Activated naive CD4-positive, alpha-beta T cell treated with anti-CD3 and anti-CD28 coated beads, Interleukin-2, amount 50 U/mL, for 16 hours (primary cell): ENCODE measurements at places on chromosomes 12 and 14.

DNA sequence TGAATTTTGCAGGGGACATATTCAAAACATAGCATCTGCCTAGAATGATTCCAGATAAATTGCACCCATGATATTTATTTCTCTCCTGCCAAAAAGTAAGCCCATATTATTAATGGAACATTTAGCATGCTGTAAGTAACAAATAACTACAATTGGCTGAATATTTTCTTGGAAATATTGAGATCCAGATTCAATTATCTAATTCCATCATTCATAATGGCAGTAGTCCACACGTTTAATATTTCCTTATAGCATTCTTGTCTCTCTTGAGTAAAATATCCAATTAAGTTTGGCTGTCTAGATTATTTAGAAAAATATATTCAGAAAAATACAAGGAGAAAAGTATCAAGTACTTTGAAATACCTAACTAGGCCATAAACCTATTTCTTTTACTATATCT lies 157.5 kb downstream of the FLRT2 start:
- DNase-seq, result no peak

GRCh38 chr12:59173695-59174094 lies 253.4 kb upstream of the LRIG3 start:
- no peak for DNase-seq

DNA sequence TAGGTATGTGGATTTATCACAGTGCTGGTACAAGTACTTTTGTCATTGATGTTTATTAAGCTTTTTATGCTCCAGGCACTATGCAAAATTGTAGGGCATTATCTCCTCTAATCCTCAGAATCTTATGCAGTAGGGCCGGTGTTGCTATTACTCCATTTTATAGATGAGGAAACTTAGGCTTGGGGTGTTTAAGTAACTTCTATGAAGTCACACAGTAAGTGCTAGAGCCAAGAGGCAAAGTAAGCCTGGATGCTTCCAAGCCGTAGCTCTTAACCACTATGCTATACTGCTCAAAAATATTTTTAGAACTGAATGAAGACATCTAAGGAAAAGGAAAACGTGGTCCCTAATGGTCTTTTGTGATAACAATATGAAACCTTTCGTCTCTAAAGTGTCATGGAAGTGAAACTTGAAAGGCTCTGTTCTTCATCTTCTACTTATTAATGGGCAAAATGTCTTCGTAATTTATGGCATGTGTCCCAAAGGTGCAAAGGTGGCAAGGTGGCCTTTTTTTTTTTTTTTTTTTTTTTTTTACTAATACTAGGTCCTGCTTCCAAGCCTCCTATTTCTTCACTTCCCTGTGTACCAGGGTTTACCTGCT lies 85.2 kb downstream of the ETV6 start:
- no peak for DNase-seq

DNA sequence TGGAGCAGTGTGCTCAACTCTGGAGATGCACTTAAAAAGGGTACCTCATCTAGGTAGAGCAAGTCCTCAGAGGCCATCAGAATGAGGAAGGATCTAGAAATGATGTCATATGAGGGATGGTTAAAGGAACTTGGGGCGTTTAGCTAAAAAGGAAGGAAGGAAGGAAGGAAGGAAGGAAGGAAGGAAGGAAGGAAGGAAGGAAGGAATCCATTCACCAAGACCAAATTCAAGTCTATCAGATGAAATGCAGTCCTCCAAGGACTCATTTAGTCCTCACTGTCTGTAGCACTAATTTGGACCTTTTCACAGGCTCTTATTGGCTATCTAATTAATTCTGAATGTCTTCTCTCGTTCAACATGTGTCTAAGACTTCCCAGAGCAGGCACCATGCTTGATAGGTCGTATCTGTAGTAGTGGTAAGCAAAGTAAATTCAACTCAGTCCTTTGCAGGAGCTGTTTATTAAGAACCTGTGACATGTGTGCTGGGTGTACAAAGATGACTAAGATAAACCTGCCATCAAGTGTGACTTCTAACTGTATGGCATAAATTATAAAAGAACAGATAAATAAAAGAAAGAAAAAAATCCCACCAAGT lies 63.5 kb downstream of the LLPH start:
- DNase-seq, result no peak

- DNase-seq, result no peak
Observed at GRCh38 chr12:104653730-104654664, 197.2 kb downstream of the CHST11 start.

DNA sequence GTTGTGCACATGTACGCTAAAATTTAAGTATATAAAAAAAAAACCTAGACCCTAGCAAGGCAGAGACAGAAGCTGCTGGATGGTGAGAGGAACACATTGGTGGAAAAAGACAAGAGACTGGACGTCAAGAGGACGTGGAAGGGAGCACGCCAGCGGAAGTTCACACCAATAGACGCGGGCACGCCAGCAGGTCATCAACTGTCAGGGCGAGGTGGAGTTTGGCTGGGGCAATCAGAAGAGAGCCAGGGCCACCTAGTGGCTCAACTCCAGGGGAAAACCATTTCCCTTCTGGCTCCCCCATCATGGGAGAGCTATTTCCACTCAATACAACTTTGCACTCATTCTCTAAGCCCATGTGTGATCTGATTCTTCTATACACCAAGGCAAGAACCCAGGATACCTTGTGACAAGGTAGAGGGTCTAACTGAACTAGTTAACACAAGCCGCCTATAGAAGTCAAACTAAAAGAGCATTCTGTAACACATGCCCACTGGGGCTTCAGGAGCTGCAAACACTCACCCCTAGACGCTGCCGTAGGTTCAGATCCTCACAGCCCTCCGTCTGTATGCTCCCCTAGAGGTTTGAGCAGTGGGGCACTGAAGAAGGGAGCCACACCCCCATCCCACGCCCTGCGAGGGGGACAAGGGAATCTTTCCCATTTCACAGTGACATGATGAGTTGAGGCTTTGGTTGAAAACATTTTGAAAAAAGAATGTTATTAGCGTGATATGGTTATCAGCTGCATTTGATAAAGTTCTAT lies 702.7 kb downstream of the TMTC2 start:
- no peak for DNase-seq

- no peak for DNase-seq
Observed at GRCh38 chr12:92675092-92675865, 27.5 kb upstream of the PLEKHG7 start.

GRCh38 chr12:2586156-2587038 lies 208.4 kb upstream of the FKBP4 start:
- DNase-seq, result no peak

GRCh38 chr12:93857991-93858447 lies 180.8 kb downstream of the CRADD start:
- DNase-seq, result no peak

DNA sequence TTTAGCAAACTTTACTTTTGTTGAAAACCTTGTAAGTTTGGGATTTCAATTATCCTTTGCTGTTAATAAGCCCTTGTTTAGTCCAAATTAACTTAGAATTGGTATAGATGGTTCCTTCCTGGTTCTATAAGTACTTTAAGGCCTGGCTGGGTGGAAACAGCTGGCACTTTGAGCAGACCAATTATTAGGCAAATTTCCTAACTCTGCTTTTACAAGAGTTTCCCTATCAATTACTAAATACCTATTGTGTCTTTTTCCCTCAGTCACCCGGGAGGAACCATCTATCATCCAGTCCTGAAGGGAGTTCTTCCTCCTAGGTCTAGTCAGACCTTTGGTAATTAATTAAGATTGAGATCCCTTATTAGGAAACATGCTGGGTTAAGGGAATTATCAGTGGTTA lies 138.0 kb downstream of the SLC38A6 start:
- no peak for DNase-seq

DNA sequence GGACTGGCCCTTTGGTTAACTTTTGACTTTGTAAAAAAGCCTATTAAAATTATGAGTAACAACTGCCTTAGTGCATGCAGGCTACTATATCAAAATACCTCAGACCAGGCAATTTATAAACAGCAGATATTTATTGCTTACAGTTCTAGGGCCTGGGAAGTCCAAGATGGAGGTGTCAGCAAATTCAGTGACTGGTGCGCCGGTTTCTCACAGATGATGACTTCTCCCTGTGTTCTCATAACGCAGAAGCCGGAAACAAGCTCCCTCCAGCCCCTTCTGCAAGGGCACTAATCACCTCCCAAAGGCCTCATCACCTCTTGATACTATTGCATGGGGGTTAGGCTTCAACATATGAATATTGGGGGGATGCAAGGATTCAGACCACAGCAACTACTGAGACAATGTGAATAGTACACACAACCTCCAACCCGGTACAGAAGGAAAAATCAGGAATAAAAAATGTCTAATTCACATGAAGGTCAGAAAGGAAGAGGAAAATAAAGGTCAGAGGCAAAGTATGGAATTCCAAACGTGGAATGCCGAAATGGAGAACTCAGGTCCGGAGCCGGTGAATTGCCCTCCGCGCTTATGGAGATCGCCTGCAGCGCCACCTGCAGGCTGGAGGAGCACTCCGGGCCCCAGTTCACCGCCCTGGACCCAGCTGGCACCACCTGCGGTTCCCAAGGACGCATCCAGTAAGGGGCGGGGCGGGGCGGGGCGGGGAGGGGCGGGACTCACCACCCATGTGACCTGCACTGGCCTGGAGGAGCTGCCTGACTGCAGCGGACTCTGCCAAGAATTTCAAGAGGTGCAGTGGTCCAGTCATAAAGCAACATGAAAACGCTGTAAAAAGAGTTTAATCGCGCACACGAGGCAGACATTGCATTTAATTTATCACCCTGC lies 203.4 kb downstream of the KIF26A start:
- DNase-seq, result no peak

DNA sequence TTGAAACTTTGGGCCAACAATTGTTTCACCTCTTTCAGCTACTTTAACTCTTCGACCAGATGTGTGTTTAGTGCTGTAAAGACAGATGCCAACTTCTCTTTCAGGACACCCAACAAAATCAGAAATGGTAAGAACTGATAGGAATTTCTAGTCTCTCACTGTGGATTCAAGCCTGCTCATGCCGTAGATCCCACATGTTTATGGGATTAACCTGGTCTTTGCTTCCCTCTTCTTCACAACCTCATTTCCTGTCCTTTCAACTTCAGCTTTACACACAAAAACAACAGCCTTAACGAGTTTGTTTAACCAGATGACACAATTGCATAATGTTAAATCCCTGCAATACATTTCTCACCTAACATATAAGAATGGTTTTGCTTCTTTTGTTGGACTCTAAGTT lies 1031.9 kb upstream of the LRFN5 start:
- no peak for DNase-seq

DNA sequence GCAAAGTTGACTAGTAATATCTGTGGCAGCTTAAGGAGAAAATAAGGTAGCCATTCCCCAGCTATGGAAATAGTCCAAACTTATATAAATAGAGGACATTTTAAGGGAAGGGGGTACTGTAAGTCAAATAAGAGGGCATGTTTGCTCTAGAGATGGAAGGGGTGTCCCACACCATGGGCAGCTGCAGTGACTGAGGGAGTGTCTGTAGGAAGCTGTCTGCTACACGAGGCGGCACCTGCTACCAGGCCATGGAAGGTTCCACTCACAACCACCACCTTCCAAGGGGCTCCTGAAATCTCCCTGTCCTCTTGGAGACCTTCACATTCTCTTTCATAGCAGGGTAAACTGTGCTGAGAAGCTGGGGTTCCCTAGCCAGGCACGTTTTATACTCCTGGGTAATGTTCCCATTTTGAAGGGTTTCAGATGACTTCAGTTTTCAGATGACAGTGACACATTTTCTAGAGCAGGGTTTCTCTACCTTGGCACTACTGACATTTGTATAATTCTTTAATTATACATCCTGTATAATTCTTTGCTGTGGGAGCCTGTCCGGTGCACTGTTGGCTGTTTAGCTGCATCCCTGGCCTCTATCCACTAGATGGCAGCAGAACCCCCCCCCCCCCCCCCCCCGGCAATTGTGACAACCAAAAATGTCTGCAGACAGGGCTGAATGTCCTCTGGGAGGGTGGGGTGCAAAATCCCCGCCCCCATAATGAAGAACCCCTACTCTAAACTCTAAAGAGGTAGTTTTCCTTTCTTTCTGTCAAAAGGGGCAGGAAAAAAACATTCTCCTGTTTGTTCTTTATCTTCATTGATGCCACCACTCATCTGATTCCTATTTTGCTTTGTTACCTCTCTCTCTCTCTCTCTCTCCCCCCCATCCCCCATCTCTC lies 11.6 kb upstream of the SMCO2 start:
- peak; percentile 11 for DNase-seq

DNA sequence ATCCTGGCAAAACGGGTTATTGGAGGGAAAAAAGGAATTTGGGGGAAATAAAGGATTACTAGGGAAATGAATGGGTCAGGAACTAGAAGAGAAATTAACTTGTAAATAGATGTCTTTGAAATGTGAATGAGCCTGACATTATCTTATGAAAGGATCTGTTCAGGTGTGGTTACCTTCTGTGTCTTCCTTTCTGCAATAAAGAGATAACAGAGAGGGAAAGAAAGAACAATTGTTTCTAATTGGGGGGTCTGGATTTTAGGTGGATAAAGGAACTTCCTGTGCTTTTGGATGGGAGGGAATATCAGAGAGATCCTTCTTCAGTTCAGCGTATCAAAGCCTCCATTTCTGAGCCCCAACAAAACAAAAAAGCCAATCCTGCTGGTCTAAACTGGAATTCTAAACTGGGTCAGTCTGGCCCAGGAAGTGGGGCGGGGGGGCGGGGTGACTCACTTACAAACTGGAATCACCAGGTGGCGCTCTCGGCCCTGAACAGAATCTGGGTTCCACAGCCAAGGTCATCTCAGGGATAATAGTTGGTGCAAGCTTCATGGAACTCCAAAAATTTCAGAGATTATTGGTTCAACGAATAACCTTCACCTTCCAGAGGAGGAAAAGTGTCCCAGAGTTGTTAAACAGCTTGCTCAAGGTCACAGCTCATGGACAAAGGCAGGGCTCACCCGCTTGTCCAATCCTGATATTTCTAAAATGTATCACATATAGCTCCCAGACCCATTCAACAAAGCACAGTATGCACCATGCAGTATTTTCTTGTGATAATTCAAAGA lies 15.2 kb upstream of the PEBP1 start:
- peak; percentile 60 for DNase-seq

DNA sequence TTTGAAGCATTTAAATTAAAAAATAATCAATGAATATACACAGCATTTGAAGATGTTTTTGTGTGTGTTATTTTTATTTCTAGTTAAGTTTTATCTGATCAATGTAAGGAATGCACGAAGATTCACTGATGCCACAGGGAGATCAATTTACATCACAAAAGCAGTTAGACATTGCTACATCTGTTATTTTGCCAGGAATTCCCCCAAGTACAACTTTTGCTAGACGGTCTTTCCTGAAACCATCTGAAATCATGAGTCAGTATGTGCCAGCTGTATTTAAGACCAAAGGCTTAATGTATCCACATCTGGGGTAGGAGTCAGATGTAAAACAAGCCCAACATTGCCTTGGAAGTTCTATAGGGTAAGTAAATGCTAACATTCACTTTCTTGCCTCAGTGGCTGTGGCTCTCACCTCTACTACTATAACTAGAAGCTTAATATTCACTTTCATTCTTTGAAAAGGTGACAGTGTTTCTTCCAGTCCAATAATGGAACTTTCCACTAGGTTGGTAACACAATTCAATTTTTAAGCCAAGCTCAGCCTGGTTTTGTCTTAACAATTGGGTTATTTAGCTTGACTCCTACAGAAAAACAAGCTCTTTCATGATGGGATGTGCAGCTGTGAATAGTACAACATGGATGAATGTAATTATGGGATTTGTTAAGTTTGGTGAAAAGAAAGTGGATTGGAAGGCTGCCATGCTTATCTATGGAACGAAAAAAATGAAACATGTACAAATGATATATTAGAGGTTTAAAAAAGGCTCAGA lies 385.4 kb upstream of the TMEM132C start:
- DNase-seq, result no peak
